ENCODE measurements at places on chromosomes 4 and X.

DNA sequence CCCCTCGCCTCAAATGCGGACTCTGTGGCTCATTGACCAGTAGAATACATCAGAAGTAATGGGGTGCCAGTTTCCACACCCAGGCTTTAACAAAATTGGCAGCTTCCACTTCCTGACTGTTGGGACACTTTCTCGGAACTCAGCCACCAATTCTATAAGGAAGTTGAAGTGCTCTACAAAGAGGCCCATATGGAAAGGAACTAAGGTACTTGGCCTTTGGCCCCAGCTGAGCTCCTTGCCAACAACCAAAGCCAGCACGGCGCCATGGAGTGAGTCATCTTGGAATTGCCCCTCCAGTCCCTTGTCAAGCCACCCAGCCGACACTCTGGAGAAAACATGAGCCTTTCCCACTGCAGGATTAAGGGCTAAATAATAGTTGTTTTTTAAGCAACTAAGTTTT is 262.2 kb upstream of the INTU start:
- DNase-seq: no peak

DNA sequence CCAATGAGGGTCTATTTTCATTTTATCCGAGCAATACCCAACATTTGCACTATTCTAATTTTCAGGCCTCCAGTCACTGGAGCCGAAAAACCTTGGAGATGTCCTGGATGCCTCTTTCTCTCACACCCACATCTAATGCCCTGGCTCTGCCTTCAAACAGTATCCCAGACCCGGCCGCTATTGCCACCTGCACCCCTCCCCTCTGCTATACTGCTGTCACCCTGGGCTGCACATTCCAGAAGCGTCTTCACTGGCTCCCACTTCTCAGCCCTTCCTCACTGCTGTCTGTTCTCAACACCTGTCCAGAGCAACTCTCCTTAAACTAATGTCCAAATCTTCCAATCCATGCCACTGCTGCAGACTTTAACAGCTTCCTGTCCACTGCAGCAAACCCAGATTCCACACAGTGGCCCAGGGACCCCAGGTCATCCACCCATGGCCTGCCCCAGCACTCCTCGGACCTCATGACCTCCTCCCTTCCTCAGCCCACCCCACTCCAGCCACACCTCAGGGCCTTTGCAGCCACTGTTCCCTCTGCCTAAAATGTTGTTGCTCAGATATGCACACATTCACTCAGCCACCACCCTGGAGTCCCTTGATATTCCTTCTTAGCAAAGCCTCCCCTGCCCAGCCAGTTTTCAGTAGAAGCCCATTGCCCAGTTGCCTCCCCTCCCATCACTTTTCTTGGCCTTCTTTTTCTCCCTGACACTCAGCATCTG is 30.5 kb upstream of the PPP2R2C start:
- DNase-seq: no peak

DNA sequence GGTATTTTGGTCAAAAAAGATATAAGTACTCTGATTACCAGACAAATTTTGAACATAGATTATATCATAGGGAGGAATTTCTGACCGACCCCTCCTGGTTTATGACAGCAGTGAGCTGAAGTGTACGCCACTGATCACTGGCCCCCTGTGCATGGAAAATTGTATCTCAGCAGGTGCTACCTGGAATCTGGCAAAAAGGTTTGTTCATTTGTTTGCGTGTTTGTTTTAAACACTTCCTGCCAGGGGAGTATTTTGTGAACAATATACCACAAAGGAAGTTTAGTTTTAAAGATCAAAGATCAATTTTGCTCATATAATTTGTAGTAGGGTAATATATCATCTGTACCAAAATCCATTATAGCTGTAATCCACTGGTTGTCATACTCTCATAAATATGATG is 219.7 kb upstream of the TENM3 start:
- no peak for DNase-seq

GRCh38 chr4:8039853-8040252 is 100.2 kb upstream of the AFAP1 start:
- no peak for DNase-seq

All from activated T-helper 9 cell treated with anti-CD3 and anti-CD28 coated beads, Interleukin-2, amount 50 U/mL, for 16 hours (primary cell).